SW 1271 (cell line): ENCODE measurements at places on chromosomes 5 and 9.
A peak's percentile ranks its signal among the peaks of the same experiment; 100 is the strongest.

- no peak for DNase-seq
Observed at GRCh38 chr5:169939731-169940130, 40.6 kb downstream of the INSYN2B start.

DNA sequence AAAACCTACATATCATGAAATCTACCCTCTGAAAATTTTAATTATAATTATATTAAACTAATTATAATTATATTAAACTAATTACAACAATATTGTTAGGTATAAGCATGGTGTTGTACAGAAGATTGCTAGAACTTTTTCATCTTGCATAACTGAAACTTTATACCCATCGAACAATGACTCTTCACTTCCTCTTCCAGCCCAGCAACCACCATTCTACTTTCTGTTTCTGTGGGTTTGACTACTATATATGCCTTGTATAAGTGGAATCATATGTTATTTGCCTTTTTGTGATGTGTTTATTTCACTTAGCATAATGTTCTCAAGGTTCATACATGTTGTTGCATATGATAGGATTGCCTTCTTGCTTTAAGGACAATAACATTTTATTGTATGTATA is 274.2 kb upstream of the CCNH start:
- DNase-seq: no peak

GRCh38 chr9:128634111-128634510 is 22.5 kb downstream of the DYNC2I2 start:
- no peak for DNase-seq

DNA sequence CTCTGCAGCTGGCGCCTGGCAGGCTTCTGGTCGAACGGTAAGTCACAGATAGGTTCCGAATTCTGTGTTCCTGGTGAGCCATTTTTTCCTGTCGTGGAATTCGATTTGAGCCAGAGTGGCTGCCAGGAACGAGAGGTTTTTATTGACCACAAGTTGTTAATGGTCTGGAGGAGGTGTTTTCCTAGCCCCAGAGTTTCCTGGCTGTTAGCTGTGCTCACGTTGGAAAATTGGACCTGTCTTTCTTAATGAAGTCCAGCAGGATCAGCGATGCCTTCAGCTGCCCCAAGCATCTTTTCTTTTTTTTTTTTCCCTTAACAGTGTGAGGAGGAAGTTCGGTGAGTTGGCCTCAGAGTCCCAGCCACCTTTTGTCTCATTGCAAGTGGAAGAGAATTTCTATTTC is 62.9 kb downstream of the COL5A1 start:
- no peak for DNase-seq

DNA sequence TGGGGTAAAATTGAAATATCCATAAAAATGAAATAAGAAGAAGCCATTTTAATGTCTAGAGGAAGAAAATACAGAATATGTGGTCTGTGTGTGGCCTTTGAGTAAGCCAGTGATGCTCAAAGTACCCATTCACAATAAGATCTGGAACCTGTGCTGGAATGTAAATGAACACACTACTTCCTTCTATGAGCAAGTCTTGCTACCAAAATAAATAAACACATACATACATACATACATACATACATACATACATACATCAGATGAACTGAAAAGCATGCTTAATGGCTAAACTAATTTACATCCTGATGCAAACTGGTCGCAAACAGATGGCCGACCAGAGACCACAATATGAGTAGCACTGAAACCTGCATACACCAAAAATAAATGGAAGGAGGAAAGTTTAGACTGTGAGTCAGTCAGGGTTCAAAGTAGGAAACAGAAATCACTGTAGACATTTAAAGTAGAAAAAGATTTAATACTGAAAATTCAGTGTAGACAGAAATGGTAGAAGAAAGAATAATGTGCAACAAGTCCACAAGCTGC is 317.6 kb downstream of the CAAP1 start:
- DNase-seq: no peak

- no peak for DNase-seq
Observed at GRCh38 chr5:77272206-77272605, 61.7 kb downstream of the PDE8B start.

- peak; percentile 27 for DNase-seq
Observed at GRCh38 chr5:128538250-128539037, 399 bp upstream of the FBN2 start.

DNA sequence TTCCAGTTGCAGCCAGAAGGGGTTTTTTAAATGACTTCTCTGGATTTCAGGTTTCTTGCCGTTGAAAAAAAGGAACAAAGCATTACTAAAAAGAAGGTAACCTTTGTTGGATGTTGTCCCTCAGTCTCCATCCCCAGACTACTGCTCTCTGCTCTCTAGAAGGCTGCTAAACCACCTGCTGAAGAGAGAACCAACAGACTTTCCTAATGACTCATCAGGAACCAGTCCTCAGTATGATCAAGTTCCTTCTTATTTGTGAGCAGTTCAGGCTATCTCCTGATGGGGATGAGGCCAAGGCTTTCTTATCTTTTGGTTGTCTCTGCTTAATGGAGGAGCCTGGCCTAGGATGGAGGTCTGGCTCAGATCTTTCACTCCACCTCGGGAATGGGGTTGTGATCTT is 4.1 kb downstream of the KIF4B start:
- DNase-seq: no peak

DNA sequence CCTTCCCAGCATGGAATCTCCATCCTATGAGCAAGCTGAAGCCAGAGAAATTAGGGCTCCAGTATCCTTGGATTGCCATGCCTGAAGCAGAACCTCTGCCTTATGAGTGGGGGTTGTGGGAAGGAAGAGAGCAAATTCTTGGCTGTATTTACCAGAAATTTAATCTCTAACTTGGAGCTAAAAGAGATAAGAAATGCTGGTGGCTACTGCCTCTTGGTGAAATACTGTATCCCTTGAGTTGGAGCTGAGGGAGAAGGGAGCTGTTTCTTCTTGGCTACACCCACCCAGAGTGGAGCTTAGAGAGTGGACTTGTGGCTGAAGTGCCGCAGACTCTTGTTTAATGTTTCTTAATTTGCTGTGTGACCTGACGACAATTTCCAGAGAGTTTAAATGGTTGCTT is 447.3 kb downstream of the ARHGEF28 start:
- DNase-seq: no peak

GRCh38 chr5:39648085-39648847 is 223.5 kb upstream of the DAB2 start:
- DNase-seq: no peak

- DNase-seq: no peak
Observed at GRCh38 chr9:117775591-117775990, 71.4 kb downstream of the TLR4 start.

- DNase-seq: no peak
Observed at GRCh38 chr9:37040508-37041127, 6.5 kb upstream of the PAX5 start.

DNA sequence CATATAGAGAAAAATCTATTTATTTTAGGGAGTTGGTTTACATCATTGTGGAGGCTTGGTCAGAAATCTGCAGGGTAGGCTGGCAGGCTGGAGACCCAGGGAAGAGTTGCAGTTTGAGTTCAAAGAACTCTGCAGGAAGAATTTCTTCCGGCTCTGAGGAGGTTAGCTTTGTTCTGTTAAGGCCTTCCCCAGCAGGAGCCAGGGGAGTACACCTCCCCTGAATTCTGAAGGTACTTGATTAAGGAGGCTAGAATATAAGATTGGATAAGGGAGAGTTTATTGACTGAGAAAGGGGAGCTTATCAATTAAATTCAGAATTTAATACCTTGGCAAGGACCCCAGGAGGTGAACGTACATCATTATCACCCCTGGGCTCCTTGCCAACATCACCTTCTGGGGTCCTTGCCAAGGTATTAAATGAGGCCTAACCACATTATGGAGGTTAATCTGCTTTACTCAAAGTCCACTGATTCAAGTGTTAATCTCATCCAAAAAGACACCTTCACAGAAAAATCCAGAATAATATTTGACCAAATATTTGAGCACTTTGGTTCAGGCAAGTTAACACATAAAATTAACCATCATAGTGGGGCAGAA is 351.7 kb downstream of the CWC27 start:
- DNase-seq: no peak

DNA sequence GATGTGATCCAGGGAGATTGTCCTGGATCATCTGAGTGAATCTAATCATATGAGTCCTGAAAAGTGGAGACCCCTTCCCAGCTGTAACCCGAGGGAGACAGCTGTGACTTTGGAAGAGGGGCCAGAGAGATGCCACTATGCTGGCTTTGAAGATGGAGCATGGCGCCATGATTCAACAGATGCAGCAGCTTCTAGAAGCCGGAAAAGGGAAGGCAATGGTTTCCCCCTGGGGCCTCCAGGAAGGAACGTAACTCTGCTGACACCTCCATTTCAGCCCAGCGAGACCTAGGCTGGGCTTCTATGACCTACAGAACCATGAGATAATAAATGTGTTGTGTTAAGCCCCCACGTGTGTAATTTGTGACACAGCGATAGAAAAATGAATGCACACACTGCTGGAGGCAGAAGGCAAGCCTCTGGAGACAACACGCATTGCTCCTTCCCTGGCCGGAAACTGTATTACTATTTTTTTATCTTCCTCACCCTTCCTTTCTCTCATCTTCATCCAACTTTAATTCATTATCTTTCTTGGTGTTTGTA is 16.6 kb upstream of the SARDH start:
- DNase-seq: no peak

DNA sequence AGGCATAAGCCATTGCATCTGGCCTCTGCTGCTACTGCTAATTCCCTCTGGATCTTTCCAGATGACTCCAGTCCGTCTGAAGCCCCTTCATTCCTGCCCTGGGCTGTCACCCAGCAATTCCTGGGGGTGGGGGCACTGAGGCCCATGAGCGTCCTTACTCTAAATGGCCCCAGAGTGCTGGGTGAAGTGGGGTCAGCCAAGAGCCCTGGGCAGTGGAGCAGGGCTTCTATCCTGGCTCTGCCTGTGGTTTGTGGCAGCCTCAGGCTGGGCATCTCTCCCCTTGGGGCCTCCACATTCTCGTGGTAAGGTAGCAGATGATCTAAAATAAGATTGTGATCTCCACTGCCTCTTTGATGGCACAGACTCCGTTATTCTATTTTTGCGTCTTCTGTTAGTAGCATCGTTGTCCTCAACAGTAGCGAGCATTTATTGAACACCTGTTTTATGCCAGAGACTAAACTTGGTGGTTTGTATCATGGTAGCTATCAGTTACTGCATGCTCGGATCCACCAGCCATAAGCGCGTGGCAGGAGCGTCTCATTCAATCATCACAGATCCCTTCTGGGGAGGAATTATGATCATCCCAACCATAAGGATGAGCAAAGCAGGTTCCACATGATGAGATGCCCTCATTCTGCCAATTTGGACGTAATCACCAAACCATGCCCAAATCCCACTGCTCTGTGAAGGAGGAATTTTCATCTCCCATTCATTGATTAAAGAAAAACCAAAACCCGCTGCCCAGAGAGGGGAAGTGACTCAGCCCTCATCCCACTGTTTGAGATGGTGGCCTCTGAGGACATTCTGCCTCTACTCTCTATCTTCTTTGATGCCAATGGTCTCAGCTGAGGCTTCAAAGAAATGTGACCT is 21.9 kb upstream of the DUSP1 start:
- DNase-seq: no peak

GRCh38 chr5:95939465-95939864 is 22.2 kb downstream of the ELL2 start:
- DNase-seq: no peak

GRCh38 chr5:1540166-1540565 is 16.4 kb upstream of the LPCAT1 start:
- no peak for DNase-seq

- no peak for DNase-seq
Observed at GRCh38 chr9:18678821-18679590, 205.1 kb downstream of the ADAMTSL1 start.

GRCh38 chr9:135409286-135410200 is 70.0 kb upstream of the PPP1R26 start:
- no peak for DNase-seq

- DNase-seq: no peak
Observed at GRCh38 chr5:42520957-42521356, 97.7 kb downstream of the GHR start.

GRCh38 chr9:1048811-1049210 is 1.3 kb upstream of the DMRT2 start:
- DNase-seq: no peak

GRCh38 chr9:104278929-104279496 is 184.9 kb downstream of the SMC2 start:
- DNase-seq: no peak

DNA sequence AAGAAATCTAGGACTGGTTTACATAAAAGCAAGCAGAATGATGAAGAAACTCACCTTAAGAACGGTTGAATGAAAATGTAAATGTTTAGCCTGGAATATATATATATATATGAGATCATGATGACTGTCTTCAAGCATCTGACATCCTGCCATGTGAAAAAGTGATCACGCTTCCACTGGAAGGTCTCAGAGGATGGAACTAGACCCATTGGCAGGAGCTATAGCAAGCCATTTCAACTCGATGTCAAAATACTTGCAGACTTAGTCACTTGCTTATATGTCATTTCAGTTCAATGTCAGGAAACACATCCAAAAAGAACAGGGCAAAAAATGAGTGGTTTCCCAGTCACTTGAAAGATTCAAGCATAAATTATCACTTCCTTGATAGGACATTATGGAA is 22.2 kb upstream of the TMEM161B start:
- no peak for DNase-seq

DNA sequence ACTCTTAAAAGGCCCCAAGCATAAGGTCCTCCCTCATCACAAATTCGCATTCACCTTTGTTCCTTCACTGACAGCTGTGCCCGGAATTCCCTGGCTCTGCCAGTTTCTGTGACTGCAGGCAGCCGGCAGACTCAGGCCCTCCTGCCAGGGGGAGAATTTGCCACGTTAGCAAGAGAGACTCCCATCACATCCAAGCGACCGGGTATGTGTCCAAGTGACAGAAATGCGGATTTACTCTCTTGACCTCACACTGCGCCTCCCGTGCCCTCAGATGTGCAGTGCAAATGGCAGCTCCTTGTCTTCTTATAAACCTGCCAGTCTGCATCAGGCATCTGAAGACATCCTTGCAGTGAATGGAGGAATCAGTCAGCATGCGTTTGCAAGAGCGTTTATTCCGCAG is 187.1 kb upstream of the WWC1 start:
- no peak for DNase-seq

- DNase-seq: no peak
Observed at GRCh38 chr5:153594785-153595184, 104.3 kb downstream of the GRIA1 start.

GRCh38 chr5:78985725-78986223 is 664 bp upstream of the ARSB start:
- peak; percentile 26 for DNase-seq

DNA sequence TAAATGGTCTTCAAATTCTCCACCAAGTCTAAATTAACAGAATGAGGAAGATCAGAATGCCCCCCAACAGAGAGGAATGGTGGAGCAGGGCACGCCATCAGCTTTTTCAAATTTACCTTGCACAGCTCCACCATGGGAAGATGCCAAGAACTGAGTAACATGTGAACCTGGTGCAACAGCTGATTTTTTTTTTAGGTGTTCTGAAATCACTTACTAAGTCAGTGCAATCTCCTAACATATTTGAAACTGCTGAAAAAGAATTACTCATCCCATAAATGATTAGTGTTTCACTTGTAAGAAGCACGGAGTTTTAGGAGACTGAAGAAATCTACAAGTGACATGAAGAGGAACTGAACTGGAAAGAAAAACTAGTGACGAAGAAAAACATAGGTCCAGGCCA is 5.1 kb downstream of the TMEM245 start:
- DNase-seq: no peak
